Left ventricle myocardium inferior (tissue), 1 donor: ENCODE measurements at places on chromosomes 4 and X. TPM values are rescaled to one million over a fixed set of nuclear protein-coding genes. Genes with fewer than 3 reads are reported as not detected.

GRCh38 chr4:7902101-7902553, 37.5 kb downstream of the AFAP1 start:
- H3K36me3 ChIP-seq: no peaks in the 10 kb centered on the region
- DNase-seq: no peak
- no peak overlapping the region for H3K4me3 ChIP-seq
- peaks cover 68% of the 10 kb centered on the region for H3K4me1 ChIP-seq
- no peak overlapping the region for H3K27ac ChIP-seq
- H3K27me3 ChIP-seq: no peaks in the 10 kb centered on the region

GRCh38 chr4:159328766-159329165, 225.9 kb downstream of the RAPGEF2 start:
- H3K4me3 ChIP-seq: no peak overlapping the region
- no peaks in the 10 kb centered on the region for H3K27me3 ChIP-seq
- no peak for DNase-seq
- peaks cover 47% of the 10 kb centered on the region for H3K36me3 ChIP-seq
- peaks cover 24% of the 10 kb centered on the region for H3K4me1 ChIP-seq

DNA sequence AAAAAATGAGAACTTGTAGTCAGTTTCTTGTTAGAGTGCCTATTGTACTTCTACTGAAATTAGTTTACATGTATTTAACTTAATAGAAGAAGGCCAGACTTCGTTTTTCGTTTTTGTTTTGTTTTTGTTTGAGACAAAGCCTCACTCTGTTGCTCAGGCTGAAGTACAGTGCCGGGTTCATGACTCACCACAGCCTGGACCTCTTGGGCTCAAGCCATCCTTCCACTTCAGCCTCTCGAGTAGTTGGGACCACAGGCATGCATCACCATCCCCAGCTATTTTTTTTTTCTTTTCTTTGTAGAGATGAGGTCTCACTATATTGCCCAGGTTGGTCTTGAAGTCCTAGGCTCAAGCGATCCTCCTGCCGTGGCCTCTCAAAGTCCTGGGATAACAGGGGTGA, 793.9 kb downstream of the ADGRL3 start:
- no peaks in the 10 kb centered on the region for H3K4me1 ChIP-seq
- H3K36me3 ChIP-seq: no peaks in the 10 kb centered on the region
- H3K4me3 ChIP-seq: no peak overlapping the region
- no peak overlapping the region for H3K27ac ChIP-seq
- H3K27me3 ChIP-seq: no peaks in the 10 kb centered on the region
- no peak for DNase-seq

GRCh38 chrX:111131572-111131971, 35.6 kb downstream of the PAK3 start:
- H3K4me3 ChIP-seq: no peak overlapping the region
- no peaks in the 10 kb centered on the region for H3K27me3 ChIP-seq
- no peaks in the 10 kb centered on the region for H3K4me1 ChIP-seq
- H3K36me3 ChIP-seq: no peaks in the 10 kb centered on the region

GRCh38 chrX:7223271-7223670, 75.3 kb upstream of the PUDP start:
- no peak overlapping the region for H3K4me3 ChIP-seq
- no peaks in the 10 kb centered on the region for H3K36me3 ChIP-seq
- H3K27me3 ChIP-seq: no peaks in the 10 kb centered on the region
- H3K4me1 ChIP-seq: no peaks in the 10 kb centered on the region
- no peak overlapping the region for H3K27ac ChIP-seq

GRCh38 chr4:147335183-147335582, 145.7 kb upstream of the EDNRA start:
- no peaks in the 10 kb centered on the region for H3K36me3 ChIP-seq
- peaks cover 5% of the 10 kb centered on the region for H3K4me1 ChIP-seq
- no peak for DNase-seq
- H3K27ac ChIP-seq: no peak overlapping the region

DNA sequence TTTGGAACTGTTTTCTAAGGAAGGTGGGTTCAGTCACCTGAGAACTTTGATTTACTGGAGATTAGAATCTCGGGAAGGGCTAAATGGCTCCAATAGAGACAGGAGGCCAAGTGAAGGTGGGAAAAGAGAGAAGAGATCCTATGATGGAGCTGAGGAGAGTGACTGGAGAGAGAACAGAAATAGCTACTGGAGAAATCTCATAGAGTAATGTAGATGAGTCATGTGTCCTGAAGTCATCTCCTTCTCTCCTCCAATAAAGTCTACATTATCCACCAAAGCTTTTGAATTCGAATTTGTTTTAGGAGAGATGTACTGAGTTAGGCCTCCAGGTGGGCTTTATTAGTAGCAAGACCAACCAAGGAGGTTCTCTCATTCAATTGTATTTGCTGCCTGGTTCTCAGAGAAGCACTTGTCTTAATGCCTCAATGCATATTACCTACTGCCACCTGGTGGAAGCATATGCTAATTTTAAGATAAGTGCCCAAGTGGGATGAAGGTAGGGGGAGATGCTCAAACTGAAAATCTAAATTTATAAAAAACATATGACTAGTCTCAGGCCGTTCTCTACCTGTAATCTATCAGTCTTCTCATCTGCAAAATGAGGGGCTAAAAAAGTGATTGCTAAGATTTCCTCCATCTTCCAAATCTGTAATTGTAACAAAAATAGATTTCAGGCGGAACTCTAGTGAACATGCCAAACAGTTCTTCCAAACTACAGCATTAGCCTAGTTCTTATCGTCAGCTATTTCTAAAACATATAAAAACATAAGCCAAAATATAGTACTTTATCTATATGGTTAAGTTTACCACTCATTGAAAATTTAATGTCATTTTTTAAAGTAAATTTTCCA, 24.4 kb downstream of the TXK start:
- no peaks in the 10 kb centered on the region for H3K27me3 ChIP-seq
- no peaks in the 10 kb centered on the region for H3K36me3 ChIP-seq
- no peak overlapping the region for H3K27ac ChIP-seq
- H3K4me3 ChIP-seq: no peak overlapping the region
- no peak for DNase-seq
- H3K4me1 ChIP-seq: no peaks in the 10 kb centered on the region

- no peaks in the 10 kb centered on the region for H3K36me3 ChIP-seq
- no peak overlapping the region for H3K4me3 ChIP-seq
- no peak for DNase-seq
- H3K27me3 ChIP-seq: no peaks in the 10 kb centered on the region
- peaks cover 48% of the 10 kb centered on the region for H3K4me1 ChIP-seq
- H3K27ac ChIP-seq: peak overlapping the region; percentile 84
Observed at GRCh38 chr4:2411786-2412510, 6.5 kb downstream of the ZFYVE28 start.

DNA sequence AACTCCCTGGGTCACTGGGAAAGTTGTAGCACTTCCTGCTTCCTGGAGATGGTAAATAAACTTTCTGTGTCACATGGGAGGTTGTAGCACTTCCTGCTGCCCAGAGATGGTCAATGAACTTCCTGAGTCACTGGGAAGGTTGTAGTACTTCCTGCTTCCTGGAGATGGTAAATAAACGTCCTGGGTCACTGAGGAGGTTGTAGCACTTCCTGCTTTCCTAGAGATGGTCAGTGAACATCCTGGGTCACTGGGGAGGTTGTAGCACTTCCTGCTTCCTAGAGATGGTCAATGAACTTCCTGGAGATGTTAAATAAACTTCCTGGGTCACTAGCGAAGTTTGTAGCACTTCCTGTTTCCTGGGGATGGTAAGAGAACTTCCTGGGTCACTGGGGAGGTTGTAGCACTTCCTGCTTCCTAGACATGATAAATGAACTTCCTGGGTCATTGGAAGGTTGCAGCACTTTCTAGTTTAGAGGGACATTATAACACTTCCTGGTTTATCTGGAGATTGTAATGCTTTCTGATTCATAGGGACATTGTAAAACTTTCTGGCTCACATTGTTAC, 62.3 kb upstream of the CD99 start:
- peaks cover 45% of the 10 kb centered on the region for H3K36me3 ChIP-seq
- DNase-seq: no peak
- no peaks in the 10 kb centered on the region for H3K27me3 ChIP-seq

DNA sequence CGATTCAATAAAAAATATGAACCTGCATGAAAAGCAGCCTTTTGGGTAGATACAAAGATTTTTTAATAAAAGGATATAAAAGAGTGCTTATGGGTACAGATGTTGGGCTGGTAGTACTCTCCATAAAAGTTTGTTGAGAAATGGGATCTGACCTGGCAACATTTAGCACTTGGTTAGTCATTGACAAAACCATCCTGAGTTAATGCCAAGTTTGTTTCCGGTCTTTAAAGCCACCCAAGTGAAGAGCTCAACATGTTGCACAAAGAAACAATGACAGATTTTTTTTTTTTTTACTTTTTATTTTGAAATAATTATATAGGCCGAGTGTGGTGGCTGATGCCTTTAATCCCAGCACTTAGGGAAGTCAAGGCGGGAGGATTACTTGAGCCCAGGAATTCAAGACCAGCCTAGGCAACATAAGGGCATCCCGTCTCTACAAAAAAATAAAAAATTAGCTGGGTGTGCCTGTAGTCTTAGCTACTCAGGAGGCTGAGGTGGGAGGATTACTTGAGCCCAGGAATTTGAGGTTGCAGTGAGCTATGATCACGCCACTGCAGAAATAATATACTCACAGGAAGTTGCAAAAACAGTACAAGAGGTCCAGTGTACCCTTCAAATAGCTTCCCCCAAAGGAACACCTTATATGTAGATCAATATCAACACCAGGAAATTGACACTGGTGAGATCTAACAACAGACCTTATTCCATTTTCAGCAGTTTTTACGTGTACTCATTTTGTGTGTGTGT, 16.6 kb downstream of the CHST7 start:
- H3K27ac ChIP-seq: peak overlapping the region; percentile 85
- H3K36me3 ChIP-seq: no peaks in the 10 kb centered on the region
- H3K4me3 ChIP-seq: no peak overlapping the region
- DNase-seq: no peak
- peaks cover 72% of the 10 kb centered on the region for H3K4me1 ChIP-seq
- no peaks in the 10 kb centered on the region for H3K27me3 ChIP-seq

Gene CTAG1A
- not detected for total RNA-seq

GRCh38 chr4:56220261-56220660, 167.0 kb downstream of the AASDH start:
- H3K36me3 ChIP-seq: no peaks in the 10 kb centered on the region
- no peak for DNase-seq
- H3K27ac ChIP-seq: no peak overlapping the region
- H3K27me3 ChIP-seq: peaks cover 6% of the 10 kb centered on the region

DNA sequence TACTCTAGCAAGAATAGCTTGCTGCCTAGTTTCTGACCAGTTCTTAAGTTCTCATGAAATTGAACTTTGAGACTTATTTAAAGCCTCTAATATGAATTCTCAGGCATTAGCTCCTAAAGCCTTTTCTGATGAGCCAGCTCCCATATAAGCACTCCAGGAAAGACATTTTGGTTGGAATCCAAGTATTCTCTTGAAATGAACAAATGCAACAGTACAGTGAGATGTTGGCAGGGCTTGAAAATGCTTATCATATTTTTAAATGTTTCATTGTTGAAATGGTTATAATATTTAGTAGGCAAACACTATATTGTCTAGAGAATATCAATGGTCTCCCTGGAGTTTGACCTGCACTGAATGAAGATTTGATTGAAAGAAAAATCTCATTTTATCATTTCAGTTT, 240.3 kb downstream of the ANK2 start:
- peak overlapping the region; percentile 24 for H3K27ac ChIP-seq
- H3K36me3 ChIP-seq: peaks cover 6% of the 10 kb centered on the region
- H3K4me1 ChIP-seq: peaks cover 32% of the 10 kb centered on the region
- no peaks in the 10 kb centered on the region for H3K27me3 ChIP-seq
- DNase-seq: no peak
- H3K4me3 ChIP-seq: no peak overlapping the region
